Activated T-helper 17 cell treated with anti-CD3 and anti-CD28 coated beads, Interleukin-2, amount 50 U/mL, for 72 hours (primary cell): ENCODE measurements at places on chromosomes 1 and 21.

- ATAC-seq = peak; percentile 2
These were observed 1.6 kb upstream of the S1PR1 start for GRCh38 chr1:101235216-101235695.

GRCh38 chr1:30410153-30410851 is 313.1 kb downstream of the MATN1 start:
- no peak for ATAC-seq

GRCh38 chr21:27633631-27634030 is 666.7 kb upstream of the ADAMTS5 start:
- no peak for ATAC-seq

DNA sequence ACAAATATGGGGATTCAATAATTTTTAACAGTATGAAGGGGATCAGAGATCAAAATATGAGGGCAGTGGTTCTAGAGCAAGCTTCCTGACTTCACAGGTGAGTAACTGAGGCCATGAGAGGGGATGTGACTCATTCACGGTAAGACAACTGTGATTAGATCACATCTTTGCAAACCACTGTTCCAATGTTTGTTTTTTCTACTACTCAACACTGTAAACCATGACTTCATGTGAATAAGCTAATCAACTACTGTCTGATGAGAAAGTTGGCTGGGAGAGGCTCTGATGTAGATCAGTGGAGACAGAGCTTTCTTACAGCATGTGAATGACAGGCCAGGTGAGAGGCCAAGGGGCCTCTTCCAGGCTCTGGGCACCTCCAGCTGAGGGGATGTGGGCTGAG is 84.7 kb downstream of the BRINP2 start:
- no peak for ATAC-seq

DNA sequence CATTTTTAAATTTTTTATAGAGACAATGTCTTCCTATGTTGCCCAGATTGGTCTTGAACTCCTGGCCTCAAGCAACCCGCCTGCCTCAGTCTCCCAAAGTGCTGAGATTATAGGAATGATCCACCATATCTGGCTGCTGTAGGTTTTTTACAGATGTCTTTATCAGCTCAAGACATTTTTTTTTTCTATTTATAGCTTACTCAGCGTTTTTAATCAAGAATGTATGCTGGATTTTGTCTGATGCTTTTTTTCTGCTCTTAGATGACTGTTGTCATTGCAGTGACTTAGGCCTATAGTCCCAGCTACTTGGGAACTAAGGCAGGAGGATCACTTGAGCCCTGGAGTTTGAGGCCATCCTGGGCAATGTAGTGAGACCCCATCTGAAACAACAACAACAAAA is 72.5 kb downstream of the POFUT2 start:
- no peak for ATAC-seq

- peak; percentile 65 for ATAC-seq
These were observed 37.2 kb upstream of the ETS2 start for GRCh38 chr21:38768471-38769063.

- no peak for ATAC-seq
These were observed 33.4 kb downstream of the MEGF6 start for GRCh38 chr1:3577711-3578432.

DNA sequence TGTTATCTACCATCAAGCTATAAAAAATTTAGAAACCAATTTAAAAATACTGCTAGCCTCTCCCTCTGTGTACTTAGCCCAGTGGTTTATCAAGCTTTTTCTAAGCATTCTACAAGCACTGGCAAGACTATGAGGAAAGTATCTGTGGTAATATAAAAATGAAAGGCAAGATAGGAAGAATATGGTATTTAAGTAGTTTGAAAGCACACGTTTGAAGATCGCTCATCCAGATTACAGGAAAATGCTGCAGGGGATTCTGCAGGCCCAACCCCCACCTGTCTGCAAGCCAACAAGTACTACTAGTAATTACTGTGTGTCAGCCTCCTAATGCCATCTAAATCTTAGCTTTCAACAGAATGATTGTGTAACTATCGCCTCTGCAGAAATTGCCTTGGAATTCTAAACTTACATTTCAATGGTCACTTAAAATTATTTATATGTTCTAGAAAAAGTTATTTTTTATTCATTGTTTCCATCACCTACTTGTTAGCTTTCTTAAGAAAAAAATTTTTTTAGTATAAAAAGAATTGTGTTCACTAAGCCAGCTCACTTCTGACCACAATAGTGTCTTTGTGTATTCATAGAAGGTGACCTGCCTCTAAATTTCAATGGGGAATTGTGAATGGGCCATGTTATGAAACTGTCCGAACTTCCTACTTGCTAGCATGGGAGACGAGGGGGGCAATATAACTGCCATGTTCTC is 8.5 kb downstream of the ERRFI1 start:
- ATAC-seq = no peak

- no peak for ATAC-seq
These were observed 26.1 kb downstream of the SLC19A1 start for GRCh38 chr21:45516071-45516670.
